Ovary (tissue), 10 donors: ENCODE measurements at places on chromosomes 6 and 20. TPM values are rescaled to one million over a fixed set of nuclear protein-coding genes. Genes with fewer than 3 reads are reported as not detected.
A peak's percentile ranks its signal among the peaks of the same experiment; 100 is the strongest.

DNA sequence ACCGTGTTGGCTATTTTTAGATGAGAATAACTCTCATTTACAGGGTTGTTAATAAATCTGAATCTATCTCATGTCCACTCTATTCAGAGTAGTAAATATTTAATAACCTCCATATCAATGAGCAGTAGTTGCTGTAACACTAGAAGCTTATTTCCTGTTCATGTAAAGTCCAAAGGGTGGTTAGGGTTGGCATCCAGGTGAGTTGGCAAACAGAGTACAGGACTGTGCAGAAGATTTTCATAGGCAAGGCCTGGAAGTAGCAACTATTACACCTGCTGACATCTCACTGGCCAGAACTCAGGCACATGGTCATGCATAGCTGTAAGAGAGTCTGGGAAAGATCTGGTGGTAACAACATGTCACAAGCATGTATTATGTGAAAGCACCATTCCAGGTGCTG is 147.5 kb downstream of the PHF3 start:
- no peaks in the 10 kb centered on the region for H3K4me1 ChIP-seq
- H3K36me3 ChIP-seq, result no peaks in the 10 kb centered on the region
- H3K27ac ChIP-seq, result no peak overlapping the region
- DNase-seq, result no peak

DNA sequence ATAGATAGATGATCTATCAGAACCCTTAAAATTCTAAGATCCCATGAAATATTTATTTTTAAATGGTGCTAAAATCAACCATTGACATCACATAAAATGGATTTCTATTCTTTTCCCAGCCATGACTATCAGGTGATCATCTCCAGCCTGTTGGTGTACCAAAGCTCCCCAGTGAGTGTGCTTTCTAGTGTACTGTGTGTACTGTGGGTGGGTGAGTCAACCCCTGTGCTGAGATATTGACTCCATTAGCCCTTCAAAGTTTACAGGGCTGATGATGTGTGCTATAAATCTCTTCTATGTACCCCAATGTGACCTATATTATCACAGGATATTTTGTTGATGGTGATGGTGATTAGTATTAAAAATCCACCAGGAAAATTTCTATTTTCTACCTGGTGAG is 344.6 kb downstream of the MMUT start:
- no peak overlapping the region for H3K27ac ChIP-seq
- no peak for DNase-seq
- H3K36me3 ChIP-seq, result no peaks in the 10 kb centered on the region
- H3K27me3 ChIP-seq, result no peaks in the 10 kb centered on the region
- H3K4me1 ChIP-seq, result no peaks in the 10 kb centered on the region

GRCh38 chr6:149052350-149053106 is 265.0 kb upstream of the TAB2 start:
- H3K27me3 ChIP-seq, result no peaks in the 10 kb centered on the region
- H3K4me3 ChIP-seq, result no peak overlapping the region
- no peak overlapping the region for H3K27ac ChIP-seq

The CD24 gene
- polyA plus RNA-seq, result 8.0 TPM

DNA sequence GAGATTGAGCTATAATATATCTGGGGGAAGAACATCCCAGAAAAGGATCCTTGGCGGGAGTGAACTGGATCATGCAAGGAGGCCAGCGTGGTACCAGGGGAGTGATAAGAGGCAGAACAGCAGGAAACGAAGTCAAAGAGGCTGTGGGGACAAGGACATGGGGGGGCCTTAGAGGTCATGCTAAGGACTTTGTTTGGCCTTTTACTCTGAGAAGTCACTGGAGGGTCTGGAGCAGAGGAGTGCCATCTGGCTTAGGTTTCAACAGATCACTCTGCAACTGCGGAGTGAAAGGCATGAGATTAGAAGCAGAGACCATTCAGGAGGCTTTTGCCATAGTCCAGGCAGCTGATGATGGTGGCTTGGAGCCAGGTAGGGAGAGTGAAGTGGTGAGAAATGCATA is 24.3 kb downstream of the MRAP2 start:
- no peak overlapping the region for H3K27ac ChIP-seq
- no peaks in the 10 kb centered on the region for H3K36me3 ChIP-seq
- no peak for DNase-seq
- H3K27me3 ChIP-seq, result no peaks in the 10 kb centered on the region

The ZSCAN23 gene
- 2.3 TPM for polyA plus RNA-seq

DNA sequence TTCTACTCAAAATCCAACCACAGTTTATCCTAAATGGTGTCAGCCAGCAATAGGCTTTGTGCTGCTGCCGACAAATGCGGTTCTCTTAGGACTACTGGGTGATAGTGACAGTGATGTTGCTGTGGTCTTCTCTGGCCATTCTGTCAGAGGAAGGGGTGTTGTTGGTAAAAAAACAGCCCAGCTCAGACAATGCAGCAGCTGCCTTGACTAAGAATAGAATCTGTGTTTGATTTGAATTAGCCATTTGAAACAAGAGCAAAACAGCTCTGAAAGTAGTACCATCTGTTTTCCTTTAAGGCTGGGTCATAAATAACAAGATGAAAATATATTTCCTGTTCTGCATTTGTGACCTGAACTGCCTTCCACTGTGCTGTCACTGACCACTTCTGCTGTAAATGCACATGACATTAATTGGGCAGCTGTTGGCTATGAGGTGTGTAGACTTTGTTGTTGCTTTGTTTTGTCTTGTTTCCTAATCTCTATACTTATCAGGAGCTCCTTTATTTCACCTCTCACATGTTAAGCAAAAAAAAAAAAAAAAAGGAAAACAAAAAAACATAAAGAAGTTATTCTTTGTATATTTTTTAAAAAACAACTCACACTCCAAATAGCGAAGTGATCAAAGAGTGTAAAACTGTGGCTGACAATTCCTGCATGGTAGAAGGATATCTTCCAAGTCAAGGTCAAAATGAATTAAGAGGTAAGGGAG is 497.8 kb upstream of the ARID1B start:
- no peak overlapping the region for H3K27ac ChIP-seq
- no peaks in the 10 kb centered on the region for H3K27me3 ChIP-seq
- H3K36me3 ChIP-seq, result no peaks in the 10 kb centered on the region
- no peak overlapping the region for H3K4me3 ChIP-seq
- peaks cover 3% of the 10 kb centered on the region for H3K4me1 ChIP-seq
- DNase-seq, result no peak

The CD83 gene
- polyA plus RNA-seq, result 29.4 TPM

The TNF gene
- 1.0 TPM for polyA plus RNA-seq

GRCh38 chr6:80923816-80924215 is 817.3 kb downstream of the BCKDHB start:
- no peak overlapping the region for H3K4me3 ChIP-seq
- H3K27ac ChIP-seq, result no peak overlapping the region
- H3K27me3 ChIP-seq, result no peaks in the 10 kb centered on the region
- no peaks in the 10 kb centered on the region for H3K36me3 ChIP-seq
- no peak for DNase-seq

- no peak overlapping the region for H3K4me3 ChIP-seq
- DNase-seq, result no peak
- H3K27me3 ChIP-seq, result no peaks in the 10 kb centered on the region
- no peaks in the 10 kb centered on the region for H3K4me1 ChIP-seq
- no peak overlapping the region for H3K27ac ChIP-seq
- H3K36me3 ChIP-seq, result no peaks in the 10 kb centered on the region
These were observed 32.8 kb upstream of the SSTR4 start for GRCh38 chr20:23002276-23002675.

- DNase-seq, result no peak
- H3K4me3 ChIP-seq, result no peak overlapping the region
- no peaks in the 10 kb centered on the region for H3K27me3 ChIP-seq
- no peak overlapping the region for H3K27ac ChIP-seq
- no peaks in the 10 kb centered on the region for H3K36me3 ChIP-seq
- peaks cover 1% of the 10 kb centered on the region for H3K4me1 ChIP-seq
These were observed 105.0 kb downstream of the FIG4 start for GRCh38 chr6:109795994-109796555.

GRCh38 chr6:89048288-89048923 is 32.1 kb upstream of the PNRC1 start:
- H3K27ac ChIP-seq, result no peak overlapping the region
- H3K4me1 ChIP-seq, result peaks cover 5% of the 10 kb centered on the region
- no peak overlapping the region for H3K4me3 ChIP-seq
- no peaks in the 10 kb centered on the region for H3K36me3 ChIP-seq

- peak overlapping the region; percentile 93 for H3K27ac ChIP-seq
- H3K27me3 ChIP-seq, result no peaks in the 10 kb centered on the region
- H3K4me3 ChIP-seq, result peak overlapping the region; percentile 70
These were observed 920 bp upstream of the RNF5 start for GRCh38 chr6:32177183-32177787.

DNA sequence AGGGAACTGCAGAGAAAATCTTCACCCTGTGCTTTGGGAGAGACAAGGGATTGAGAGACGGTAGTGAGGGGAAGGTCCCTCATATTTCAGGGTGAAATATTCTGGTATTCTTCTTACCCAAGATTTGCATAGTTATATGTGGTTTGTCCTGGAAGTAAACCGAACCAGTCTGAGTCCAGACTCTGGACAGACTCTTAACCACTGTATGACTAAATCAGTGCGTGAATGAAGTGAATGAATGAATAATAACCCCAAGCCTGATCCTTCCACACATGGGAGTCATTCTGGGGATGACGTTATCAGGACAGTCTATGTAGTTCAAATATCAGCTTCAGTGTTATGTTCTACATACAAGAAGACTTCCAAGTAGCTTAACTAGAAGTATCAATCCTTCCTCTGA is 690.7 kb downstream of the KIF16B start:
- no peaks in the 10 kb centered on the region for H3K36me3 ChIP-seq
- no peak overlapping the region for H3K4me3 ChIP-seq
- H3K27ac ChIP-seq, result no peak overlapping the region
- H3K27me3 ChIP-seq, result no peaks in the 10 kb centered on the region

DNA sequence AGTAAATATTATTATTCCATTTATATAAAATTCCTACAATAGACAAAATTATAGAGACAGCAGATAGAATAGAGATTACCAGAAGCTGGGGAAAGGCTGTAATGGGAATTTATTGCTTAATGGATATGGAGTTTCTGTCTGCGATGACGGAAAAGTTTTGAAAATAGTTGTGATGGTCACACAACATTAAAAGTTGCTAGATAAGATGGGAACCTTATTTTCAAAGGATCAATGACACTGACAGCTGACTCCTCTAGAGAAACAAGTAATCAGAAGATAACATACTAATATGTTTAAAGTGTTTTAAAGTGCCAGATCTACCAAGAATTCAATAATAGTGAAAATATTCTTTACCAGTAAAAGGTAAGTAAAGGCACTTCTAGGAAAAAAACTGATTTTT is 236.3 kb downstream of the HIVEP2 start:
- H3K36me3 ChIP-seq, result no peaks in the 10 kb centered on the region
- no peaks in the 10 kb centered on the region for H3K27me3 ChIP-seq
- no peak overlapping the region for H3K27ac ChIP-seq
- DNase-seq, result no peak
- no peak overlapping the region for H3K4me3 ChIP-seq

- H3K36me3 ChIP-seq, result no peaks in the 10 kb centered on the region
- no peak overlapping the region for H3K4me3 ChIP-seq
- H3K4me1 ChIP-seq, result no peaks in the 10 kb centered on the region
- H3K27ac ChIP-seq, result no peak overlapping the region
- H3K27me3 ChIP-seq, result no peaks in the 10 kb centered on the region
These were observed 40.3 kb upstream of the BLCAP start for GRCh38 chr20:37567671-37568588.

The PACSIN1 gene
- 0.45 TPM for polyA plus RNA-seq

- DNase-seq, result no peak
- H3K27me3 ChIP-seq, result no peaks in the 10 kb centered on the region
- H3K36me3 ChIP-seq, result no peaks in the 10 kb centered on the region
- H3K4me1 ChIP-seq, result no peaks in the 10 kb centered on the region
These were observed 16.8 kb upstream of the RALY start for GRCh38 chr20:33976959-33977358.

The PSORS1C1 gene
- 3.8 TPM for polyA plus RNA-seq

The FUT9 gene
- not detected for polyA plus RNA-seq

The C20orf96 gene
- 11.7 TPM for polyA plus RNA-seq

DNA sequence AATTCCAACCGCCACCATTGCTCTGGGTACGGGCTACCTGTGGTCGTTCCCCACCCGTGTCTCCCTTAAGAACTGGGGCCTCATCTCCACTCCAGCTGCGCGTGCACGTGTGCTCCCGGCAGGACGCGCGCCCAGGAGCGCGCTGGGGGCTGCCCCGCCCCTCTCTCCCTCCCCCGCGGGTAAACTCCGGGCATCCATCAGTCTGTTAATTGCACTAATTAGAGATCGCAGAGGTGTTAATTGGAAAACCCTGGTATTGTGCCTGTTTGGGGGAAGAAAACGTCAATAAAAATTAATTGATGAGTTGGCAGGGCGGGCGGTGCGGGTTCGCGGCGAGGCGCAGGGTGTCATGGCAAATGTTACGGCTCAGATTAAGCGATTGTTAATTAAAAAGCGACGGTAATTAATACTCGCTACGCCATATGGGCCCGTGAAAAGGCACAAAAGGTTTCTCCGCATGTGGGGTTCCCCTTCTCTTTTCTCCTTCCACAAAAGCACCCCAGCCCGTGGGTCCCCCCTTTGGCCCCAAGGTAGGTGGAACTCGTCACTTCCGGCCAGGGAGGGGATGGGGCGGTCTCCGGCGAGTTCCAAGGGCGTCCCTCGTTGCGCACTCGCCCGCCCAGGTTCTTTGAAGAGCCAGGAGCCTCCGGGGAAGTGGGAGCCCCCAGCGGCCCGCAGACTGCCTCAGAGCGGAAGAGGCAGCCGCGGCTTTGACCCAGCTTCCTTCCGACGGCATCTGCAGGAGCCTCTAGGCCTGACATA is 14.4 kb downstream of the FOXP4 start:
- H3K36me3 ChIP-seq, result no peaks in the 10 kb centered on the region
- H3K4me1 ChIP-seq, result peaks cover 5% of the 10 kb centered on the region
- peak overlapping the region; percentile 16 for H3K27ac ChIP-seq
- peak overlapping the region; percentile 58 for H3K4me3 ChIP-seq

DNA sequence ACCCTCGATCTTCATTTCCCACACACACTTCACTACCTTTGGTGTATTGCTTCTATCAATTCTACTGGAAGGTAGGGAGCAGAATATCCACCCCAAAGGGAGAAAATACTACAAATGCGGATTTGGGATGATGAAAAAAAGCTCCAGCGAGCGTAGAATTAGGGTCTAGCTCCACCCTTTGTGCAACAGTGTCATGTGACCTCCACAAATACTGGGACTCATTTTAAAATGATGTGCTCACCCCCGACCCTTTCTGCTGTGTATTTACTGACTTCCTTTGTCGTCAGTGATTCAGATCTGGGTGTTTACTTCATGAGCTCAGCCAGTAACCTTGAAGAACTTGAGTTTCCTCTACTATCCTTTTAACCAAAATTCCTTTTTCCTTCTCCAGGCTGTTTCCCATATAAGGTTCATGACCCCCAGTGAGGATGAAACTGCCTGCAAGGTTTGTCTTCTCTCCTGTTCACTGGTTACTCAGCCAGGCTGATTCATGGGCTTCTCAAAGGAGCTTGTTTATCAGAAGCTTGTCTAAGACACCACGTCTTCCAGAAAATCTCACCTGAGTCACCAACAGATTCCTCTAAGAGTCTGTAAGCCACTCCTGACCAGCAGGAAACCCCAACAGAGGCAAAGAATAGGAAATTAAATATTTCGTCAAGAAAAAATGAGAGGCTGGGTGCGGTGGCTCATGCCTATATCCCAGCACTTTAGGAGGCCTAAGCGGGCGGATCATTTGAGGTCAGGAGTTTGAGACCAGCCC is 39.6 kb upstream of the PAX1 start:
- H3K27ac ChIP-seq, result no peak overlapping the region
- no peaks in the 10 kb centered on the region for H3K27me3 ChIP-seq
- no peaks in the 10 kb centered on the region for H3K4me1 ChIP-seq
- no peak overlapping the region for H3K4me3 ChIP-seq
- no peaks in the 10 kb centered on the region for H3K36me3 ChIP-seq

The ZNF311 gene
- polyA plus RNA-seq, result 1.4 TPM
